IMR-90 (cell line): ENCODE measurements at places on chromosomes 12 and 14. TPM values are rescaled to one million over a fixed set of nuclear protein-coding genes. Genes with fewer than 3 reads are reported as not detected.

The KRT80 gene
- 0.54 and 0.56 TPM in 2 replicates for total RNA-seq

The CHST11 gene
- total RNA-seq, result 1.4 TPM in 2 replicates

The MIP gene
- total RNA-seq, result not detected in 2 replicates

The RPL10L gene
- total RNA-seq, result not detected in 2 replicates

The SLC38A2 gene
- 881 and 1,389 TPM in 2 replicates for total RNA-seq

The LALBA gene
- not detected in 2 replicates for total RNA-seq

The SOS2 gene
- total RNA-seq, result 10.9 and 13.1 TPM in 2 replicates

DNA sequence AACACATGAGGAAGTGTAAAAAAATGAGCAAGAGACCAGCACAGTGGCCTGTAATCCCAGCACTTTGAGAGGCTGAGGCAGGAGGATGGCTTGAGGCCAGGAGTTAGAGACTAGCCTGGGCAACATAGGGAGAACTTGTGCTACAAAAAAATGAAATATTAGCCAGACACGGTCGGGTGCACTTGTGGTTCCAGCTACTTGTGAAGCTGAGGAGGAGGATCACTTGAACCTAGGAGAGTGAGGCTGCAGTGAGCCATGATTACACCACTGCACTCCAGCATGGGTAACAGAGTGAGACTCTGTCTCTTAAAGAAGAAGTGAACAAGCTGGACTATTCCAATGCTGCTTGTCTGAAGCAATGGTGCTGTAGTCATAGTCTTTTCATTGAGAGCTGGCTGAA is 36.3 kb upstream of the MAP3K9 start:
- no peak for DNase-seq

- DNase-seq, result no peak
Measured at GRCh38 chr12:124995200-124995961, 1.9 kb downstream of the BRI3BP start.

GRCh38 chr12:10960211-10960610 is 21.1 kb upstream of the TAS2R14 start:
- DNase-seq, result no peak

DNA sequence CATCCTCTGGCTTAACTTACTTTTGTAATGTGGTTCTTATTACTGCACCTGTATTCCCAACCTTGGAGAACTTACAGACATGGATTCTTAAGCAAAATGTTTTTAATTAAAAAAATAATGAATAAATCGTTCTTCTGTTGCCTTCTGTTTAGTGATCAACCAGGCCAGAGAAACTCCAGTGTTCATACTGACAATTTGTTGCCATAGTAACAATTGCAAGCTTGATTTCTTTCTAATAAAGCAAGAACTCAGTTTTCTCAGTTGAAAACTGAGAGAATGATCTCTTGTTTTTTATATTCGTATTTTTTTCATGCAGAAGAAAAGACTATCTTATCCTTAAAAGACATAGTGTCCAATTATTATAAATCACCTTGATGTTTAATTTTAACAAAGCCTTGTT is 106.5 kb upstream of the LMNTD1 start:
- no peak for DNase-seq

DNA sequence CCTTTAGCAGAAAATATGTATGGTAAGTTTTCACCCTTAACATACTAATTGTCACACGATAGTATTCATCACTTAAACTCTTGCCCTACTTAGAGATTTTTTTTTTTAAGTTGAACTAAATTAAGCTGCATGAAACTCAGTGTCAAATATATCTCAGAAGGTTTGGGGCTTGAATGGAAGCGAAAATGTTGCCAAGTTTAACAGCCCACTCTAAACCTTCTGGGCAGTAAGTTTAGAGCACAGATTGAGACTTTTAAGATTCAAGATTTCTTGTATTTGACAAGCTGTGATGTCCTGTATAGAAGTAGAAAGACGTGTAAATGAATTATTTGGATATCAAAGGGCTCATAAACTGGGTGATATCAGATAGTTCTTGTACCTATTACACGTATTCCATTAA is 287.3 kb upstream of the FLRT2 start:
- DNase-seq, result no peak

DNA sequence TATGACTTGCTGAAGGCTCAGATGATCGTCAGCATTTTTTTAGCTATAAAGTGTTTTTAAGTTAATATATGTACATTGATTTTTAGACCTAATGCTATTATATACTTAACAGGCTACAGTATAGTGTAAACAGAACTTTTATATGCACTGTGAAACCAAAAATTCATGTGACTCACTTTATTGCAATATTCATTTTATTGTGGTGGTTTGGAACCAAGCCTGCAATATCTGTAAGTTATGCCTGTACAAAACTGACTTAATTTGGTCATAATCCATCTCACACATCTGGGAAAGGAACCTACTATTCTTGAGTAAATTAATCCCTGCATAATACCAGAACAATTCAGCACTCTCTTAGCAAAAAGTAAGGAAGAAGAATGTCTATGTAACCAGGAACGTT is 390.7 kb downstream of the SYT1 start:
- peak; percentile 19 for DNase-seq

DNA sequence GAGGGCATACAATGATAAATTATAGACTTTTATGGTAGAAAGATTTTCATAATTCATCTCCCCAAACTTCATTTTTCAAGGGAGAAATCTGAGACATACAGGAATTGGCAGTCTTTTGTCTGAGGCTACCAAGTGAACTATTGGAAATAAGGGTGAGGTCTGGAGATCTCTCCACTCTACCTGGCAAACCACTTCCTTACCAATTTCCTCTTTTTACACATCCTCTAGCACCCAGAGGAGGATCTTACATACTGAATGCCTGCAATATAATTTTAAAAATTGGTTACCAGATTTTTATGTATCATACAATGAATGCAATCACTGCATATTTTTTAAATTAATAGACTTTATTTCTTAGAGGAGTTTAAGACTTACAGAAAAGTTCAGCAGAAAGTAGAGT is 6.6 kb downstream of the PDE6H start:
- no peak for DNase-seq

DNA sequence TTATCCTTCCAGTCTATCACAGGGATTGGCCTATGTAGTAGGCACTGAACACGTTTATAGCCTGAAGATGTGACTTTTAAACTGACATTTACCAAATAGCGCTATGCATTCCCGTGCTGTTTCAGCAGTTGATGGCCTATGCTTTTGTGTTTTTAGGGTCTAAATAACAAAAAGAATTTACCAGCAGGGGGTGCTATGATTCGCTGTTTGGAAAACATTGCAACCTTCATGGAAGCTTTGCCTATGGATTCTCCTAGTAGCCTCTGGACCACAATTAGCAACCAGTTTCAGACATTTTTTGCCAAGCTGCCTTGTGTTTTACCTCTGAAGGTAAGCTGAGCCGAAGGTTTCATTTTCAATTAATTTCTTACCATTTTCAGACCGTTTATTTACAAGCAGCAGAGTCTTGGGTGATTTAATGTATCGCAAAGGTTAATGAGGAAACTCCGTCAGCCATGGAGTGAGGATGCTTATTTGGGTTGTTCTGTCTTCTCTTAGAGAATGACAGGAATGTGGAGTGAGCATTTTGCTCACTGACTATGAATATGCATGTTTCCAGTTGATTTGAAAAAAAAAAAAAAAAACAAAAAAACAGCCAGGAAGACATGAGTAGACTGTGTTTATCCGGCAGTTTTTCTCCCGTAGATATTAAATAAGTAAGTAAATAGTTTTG is 133.1 kb downstream of the PRIMA1 start:
- peak; percentile 35 for DNase-seq

DNA sequence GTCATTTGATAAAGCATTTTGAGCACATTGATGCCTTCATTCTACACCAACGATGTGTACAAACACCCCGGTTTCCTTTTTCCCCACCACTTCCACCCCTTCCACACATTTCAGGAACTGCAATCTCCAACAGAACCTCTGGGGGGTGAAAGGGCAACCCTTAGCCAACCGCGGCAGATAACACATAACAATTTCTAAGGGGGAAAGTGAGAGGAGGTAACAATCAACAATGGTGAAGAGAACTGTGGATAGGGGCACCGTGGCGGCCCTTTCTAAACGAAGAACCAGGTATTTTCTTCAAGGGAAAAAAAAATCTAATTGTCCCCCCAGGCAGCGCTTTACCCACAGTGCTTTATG is 1.1 kb downstream of the KITLG start:
- DNase-seq, result no peak

DNA sequence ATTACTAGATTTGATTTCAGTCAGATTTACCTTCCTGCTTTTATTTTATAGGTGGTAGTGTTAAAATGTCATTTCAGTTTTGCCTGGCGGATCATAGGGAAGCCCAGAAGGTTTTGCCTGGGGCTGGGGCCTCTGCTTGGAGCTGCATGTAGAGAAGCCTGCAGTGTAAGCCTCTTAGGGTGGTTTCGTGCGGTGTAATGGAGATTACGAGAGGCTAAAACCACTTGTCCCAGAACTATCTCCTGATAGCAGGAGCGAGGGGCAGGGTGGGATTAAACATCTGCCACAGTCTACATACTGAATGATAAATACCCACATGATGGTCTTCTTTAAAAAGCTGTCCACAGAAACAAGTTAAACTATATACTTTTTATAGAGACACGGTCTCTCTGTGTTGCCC is 35.0 kb upstream of the DICER1 start:
- DNase-seq, result no peak

GRCh38 chr12:128844031-128844635 is 9.1 kb upstream of the GLT1D1 start:
- DNase-seq, result no peak

- DNase-seq, result no peak
Measured at GRCh38 chr12:3201339-3202051, 124.3 kb downstream of the TSPAN9 start.

- DNase-seq, result peak; percentile 32
Measured at GRCh38 chr14:75636100-75636692, 24.5 kb downstream of the ERG28 start.

DNA sequence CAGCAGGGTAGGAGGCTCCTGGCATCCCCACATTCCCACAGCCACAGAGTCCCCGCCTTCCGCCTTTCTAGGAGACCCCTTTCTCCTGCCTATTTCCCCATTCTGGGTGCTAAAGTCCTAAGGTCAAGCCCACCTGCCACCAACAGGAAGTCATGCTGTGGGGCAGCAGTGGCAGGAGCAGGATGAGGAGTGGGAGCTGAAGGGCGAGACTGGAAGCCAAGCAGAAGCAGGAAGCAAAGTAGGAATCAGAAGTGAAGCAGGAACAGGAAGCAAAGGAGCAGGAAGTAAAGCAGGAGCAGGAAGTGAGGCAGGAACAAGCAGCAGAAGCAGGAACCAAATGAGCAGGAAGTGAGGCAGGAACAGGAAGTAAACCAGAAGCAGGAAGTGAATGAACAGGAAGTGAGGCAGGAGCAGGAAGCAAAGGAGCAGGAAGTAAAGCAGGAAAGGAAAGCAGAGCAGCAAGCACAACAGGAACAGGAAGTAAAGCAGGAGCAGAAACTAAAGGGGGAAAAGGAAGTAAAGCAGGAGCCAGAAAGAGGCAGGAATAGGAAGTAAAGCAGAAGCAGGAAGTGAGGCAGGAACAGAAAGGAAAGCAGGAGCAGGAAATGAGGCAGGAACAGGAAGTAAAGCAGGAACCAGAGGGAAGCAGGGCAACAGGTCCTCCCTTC is 38.3 kb upstream of the RIMBP2 start:
- DNase-seq, result no peak

GRCh38 chr12:46152456-46152855 is 116.4 kb downstream of the SLC38A1 start:
- no peak for DNase-seq

DNA sequence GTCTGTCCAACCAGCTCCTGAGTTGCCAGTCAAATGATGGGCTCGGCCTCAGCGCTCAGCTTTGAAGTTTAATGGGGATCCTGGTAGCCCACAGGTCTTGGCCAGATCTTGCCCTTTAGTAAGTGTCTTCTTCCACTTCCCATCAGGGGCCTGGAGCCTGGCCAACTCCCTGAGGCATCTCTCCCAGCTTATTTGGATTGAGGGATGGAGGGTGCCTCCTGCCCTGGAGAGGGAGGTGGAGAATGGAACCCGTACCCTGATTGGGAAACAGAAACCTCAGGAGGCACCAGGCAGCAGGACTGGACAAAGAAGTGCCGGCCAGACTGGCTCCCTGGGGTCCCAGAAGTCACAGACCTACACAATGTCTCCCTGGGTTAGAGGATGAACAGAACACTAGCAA is 40.5 kb upstream of the LTBP2 start:
- DNase-seq, result no peak

DNA sequence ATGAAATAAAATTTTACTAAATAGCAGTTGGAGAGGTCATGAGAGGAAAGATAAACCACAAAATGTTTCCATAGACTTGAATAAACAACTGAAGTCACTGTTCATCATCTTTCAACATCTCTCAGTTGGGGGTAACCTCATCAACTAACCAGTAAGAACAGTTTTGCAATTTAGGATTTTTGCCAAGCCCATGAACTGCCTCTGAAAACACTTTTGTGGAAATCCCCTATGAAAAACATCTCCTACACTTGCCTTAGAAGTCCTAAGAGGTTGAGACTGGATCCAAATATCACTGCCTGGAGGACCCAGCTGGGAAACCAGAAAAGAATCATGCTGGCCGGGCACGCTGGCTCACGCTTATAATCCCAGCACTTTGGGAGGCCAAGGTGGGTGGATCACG is 273.1 kb downstream of the C12orf50 start:
- DNase-seq, result peak; percentile 99
